ENCODE measurements at places on chromosomes 3 and 15.

GRCh38 chr15:100881573-100882336 lies 2.1 kb downstream of the ALDH1A3 start:
- no peak for DNase-seq

GRCh38 chr3:189233225-189233858 lies 61.6 kb downstream of the TPRG1 start:
- peak; percentile 80 for DNase-seq

DNA sequence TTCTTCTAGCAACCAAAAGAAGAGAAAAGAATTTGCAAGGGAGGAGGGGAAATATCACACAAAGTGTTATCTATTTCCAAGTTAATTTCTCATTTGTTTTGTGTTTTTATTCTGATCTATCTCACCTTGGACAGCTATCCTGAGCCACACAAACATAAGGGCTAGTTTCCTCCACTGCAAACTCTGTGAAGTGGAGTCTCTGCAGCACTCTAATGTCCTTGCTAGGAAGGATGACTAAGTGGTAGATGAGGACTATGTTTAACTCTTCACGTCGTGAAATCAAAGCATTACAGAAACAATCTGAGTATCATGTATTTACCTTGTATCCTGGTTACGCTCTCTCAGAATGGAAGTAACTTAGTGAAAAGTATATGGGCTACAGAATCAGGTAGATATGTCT lies 33.9 kb upstream of the CHRM5 start:
- no peak for DNase-seq

DNA sequence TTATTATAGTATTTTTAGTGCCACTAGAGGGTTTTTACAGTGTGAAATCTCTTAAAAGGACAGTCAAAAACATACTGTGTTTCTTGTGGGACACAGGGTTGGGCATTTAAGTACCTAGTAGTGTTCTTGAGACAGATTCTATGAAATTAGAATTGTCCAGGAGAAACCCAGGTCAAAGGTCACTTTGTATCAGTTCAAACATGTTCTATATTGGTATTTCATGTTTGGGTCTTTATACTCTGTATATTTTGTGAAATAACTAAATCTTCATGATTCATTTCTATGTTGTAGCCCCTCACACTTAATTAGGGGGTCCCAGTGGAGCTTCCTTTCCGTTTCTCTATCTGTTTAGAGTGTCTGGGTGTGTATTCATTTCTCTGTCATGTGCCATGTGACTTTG lies 171.6 kb downstream of the PTPRG start:
- no peak for DNase-seq

DNA sequence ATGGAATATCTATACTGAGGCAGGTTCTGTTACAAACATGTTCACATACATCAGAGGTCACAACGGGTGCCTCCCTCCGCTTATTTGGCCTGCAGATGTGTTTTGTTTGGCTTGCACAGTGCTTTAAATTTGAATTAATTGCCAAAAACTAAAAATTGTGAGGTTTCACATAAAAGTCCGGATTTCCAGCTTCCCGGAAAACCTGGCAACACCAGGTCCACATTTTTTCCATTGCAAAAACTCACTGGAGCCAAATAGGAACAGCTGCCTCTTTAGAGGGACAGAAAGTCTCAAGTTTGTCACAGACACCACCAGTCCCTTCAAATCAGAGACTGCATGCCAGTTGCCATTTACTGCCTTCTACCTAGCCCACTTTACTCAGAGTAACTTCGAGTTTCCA lies 205.9 kb upstream of the MDFIC2 start:
- no peak for DNase-seq

DNA sequence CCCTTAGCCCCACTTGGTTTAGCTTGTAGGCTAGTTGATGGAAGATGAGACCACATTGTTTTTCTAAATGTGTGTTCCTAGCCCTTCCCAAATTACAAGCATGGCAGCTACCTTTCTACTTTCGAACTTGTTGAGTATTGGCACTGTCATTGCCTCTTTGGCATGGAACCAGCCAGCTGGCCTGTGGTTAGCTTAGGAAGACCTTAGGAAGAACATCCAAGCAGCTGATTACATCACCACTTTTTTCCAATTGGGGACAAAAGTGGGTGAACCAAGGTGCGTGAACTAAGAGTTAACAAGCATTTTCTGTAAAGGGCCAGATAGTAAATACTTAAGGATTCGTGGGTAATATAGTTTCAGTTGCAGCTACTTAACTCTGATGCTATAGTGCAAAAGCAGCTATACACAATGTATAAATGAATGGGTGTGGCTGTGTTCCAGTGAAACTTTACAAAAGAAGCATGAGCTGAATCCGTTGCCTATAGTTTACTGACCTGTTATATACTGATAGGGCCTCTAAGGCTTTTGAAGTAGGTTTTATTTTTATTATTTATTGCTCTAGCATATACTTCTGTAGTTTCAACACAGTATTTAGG lies 8.5 kb downstream of the KLHL18 start:
- DNase-seq = no peak

DNA sequence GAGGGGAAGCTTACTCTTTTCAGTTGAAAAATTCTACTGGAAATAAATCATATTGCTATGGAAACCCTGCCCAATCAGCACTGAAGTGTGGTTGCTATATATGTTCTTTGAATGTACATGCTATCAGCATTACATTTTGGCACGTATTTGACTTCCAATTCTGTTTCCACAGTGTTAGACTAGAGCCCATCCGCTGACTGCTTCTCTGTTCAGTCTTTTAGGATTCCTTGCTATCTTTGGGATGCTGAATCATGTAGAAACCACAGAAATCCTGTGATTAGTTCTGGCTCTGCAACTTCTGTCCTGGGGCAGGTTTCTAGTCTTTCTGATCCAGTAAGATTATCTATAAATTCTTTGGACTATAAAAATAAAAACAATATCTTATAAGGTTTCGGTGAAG lies 128.2 kb upstream of the SLC7A14 start:
- no peak for DNase-seq

DNA sequence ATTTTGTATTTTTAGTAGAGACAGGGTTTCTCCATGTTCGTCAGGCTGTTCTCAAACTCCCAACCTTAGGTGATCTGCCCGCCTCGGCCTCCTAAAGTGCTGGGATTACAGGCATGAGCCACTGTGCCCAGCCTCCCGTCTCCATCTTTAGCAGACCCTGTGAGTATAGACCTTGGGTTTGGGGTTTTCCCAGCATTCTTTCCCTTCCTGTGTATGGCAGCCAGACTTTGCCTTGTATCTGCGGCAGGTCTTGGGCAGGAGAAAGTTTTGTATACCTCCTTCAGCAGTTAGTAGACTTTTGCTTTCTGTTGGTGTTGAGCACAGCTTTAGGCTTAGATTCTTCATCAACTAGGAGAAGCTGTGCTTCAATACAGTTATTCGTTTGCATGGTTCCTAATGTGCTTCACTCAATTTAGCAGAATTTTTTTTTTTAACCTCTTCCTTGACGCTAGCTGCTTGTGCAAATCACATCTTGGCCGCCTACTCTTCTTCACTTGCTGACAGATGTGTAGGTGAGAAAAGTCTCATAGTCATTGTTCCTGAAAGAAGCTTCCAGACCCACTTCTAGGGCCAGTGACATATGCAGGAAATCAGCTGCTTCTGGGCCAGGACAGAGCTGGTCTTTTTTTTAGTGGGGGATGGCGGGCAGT lies 38.4 kb downstream of the MAP2K1 start:
- no peak for DNase-seq

DNA sequence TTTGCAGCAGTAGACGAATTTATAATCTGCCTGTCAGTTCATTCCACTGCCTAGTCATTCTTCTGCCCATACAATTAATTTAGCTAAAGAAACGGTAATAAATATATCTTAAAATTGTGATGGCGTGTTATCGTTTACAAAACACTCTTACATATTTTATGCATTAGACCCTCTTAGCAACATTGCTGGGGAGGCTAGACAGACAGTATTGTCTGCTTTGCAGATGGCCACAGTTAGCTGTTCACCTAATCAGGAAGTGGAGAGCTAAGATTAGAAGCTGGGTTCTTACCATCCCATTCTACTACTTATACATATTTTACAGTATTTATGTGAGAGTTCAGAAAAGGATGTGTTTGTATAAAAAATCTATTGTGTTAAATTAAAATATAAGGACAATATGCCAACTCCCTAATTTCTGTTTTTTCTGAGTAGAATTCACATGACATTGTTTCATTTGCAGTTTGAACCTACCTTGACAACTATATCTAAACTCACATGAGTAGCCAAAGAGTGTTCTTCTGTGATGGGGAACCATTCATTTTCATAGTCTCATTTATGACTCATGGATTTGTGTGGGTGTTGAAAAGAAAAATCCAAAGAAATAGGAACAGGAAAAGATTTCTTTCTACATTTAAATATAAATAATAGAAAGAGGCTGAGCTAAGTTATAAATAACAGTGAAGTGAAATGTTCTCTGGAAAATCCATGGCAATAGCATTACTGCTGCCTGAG lies 41.7 kb upstream of the C3orf80 start:
- DNase-seq = no peak

DNA sequence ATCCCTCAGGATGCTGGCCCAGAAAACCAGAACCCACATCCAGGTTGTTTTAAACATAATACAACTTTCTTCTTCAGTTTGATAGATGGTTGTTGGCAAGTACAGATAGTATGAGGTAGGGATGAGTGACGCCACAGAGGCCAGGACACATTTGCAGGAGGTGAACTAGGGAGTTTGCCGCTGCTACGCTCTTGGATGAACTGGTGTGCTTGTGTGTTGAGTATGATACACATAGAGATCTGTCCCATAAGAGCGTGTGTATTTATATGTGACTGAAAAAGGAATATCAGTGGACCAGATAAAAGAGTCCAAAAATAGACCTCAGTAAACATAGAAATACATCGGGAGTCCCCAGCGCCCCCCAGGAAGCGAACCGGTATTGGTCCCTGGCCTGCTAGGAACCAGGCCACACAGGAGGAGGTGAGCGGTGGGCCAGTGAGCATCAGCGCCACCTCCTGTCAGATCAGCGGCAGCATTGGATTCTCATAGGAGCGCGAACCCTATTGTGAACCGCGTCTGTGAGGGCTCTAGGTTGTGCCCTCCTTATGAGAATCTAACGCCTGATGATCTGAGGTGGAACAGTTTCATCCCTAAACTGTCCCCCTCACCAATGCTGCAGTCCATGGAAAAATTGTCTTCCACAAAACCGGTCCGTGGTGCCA lies 98.1 kb downstream of the LRRK1 start:
- DNase-seq = no peak

GRCh38 chr3:151219056-151219455 lies 16.0 kb upstream of the GPR171 start:
- DNase-seq = no peak

GRCh38 chr3:141011232-141011996 lies 39.7 kb upstream of the SPSB4 start:
- DNase-seq = peak; percentile 50

GRCh38 chr3:166613365-166613764 lies 766.7 kb downstream of the ZBBX start:
- no peak for DNase-seq

GRCh38 chr15:68561171-68561900 lies 17.5 kb upstream of the CORO2B start:
- DNase-seq = no peak

GRCh38 chr15:78407608-78408354 lies 30.2 kb upstream of the IREB2 start:
- no peak for DNase-seq

GRCh38 chr15:90002428-90002844 lies 1.3 kb downstream of the ZNF710 start:
- DNase-seq = no peak

GRCh38 chr15:41773332-41773728 lies 954 bp upstream of the MAPKBP1 start:
- no peak for DNase-seq

GRCh38 chr3:40915346-40915865 lies 283.9 kb upstream of the CTNNB1 start:
- DNase-seq = no peak

DNA sequence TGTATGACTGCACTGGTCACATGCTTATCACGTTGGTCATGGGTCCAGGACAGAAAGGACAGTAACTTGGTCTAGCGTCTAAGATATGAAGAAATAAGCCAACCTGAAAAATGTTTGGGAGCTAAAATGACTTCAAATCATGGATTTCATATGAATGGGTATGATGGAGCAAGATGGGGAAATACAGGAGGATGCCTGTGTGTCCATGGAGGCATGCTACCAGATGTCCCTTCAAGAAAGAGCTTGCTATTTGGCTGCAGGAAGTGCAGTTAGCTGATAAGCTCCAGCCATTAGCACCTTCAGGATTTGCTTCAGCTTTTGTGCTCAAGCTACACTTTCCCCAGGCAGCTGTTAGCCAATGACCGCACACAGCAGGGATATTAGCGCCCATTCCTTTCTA lies 164.6 kb upstream of the THBS1 start:
- no peak for DNase-seq

DNA sequence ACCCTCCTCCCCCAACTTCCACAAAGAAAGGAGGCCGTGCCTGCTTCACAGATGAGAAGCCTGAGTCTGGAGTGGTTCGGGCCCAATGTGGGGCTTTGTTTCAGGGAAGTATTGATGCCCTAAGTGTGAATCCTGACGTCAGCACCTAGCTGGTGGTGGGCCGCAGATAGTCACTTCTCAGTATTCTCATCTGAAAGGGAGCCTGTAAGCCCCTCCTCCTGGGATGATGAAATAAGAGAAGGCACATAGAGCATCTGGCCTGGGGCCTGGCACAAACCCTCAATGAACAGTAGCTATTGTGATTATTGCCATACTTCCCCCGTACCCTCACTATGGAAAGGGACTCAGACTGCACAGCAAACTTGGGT lies 24.8 kb downstream of the LINGO1 start:
- DNase-seq = no peak

GRCh38 chr3:115095236-115095635 lies 51.9 kb downstream of the ZBTB20 start:
- DNase-seq = no peak

- no peak for DNase-seq
Measured at GRCh38 chr3:123582315-123582714, 2.5 kb downstream of the HACD2 start.

DNA sequence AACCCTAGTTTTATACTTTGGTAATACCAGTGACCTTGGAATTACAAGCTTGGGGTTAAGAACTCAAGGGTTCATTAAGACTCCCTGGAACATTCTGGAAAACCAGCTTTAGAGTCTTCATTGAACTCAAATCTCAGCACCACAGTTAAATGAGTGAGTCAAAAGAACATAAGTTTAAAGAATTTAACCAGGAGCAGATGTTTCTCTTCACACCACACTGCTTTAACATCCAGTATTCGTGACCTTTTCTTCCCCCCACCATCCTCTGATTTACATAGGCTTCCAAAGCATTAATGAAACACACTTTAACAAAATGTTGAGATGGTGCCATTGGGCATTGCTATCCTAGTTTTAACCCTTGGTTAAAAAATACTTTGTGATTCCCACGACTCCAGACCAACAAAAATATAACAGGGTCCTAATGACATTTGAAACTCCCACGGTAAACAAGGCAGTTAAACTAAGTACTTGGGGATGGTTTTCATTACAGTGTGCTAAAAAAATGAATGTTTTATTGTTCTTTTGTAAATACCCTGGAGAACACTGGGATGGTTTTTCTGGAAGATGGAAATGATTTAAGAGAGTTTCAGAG lies 123.9 kb downstream of the OXNAD1 start:
- no peak for DNase-seq

DNA sequence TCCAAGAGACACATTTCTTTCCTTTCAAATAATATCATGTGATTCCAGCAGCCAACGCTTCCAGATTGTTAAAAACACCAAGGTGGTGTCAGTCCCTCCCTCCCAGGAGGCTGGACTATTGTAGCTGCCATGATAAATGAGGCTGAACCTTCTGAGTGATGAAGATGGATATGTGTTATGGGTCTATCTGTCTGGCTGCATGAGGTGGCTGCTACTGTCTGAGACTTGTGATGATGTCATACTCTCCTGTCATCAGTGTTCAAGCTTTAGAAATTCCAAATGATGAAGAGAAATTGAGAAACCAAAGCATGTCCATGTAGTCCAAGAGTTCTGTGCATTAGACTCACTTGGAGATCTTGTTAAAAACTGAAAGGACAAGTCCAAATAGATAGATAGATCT lies 683.0 kb downstream of the NTRK3 start:
- DNase-seq = no peak

All from NCI-H1105 (cell line).